T-helper 2 cell treated with Interferon-gamma antibody and Interleukin-4, amounts not matched to agents 5 μg/mL and 100 μg/mL, for 36 hours (primary cell): ENCODE measurements at places on chromosomes 2 and 18.

GRCh38 chr2:160247296-160248035 lies 47.4 kb upstream of the ITGB6 start:
- DNase-seq: no peak

DNA sequence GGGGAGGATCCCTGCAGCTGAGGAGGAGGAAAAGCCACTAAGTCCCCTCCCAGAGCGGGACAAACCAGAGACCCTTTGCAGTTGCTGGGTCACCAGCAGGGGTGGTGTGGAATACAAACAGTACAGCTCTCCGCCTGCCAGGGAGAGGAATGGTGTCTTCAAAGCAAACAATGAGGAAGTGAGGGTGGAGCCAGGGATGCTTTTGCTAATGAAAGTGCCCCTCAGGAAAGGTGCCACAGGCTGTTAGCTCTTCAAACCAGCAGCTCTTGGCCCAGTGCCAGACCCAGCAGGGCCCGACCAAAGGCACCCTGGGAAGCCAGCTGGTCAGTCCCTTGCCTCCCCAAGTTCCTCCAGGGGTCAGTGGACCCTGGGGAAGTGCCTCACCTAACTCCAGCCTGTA lies 102.8 kb downstream of the HIBCH start:
- DNase-seq: no peak

GRCh38 chr2:158402665-158403064 lies 53.9 kb downstream of the CCDC148 start:
- DNase-seq: no peak

GRCh38 chr18:54718408-54718773 lies 109.9 kb upstream of the RAB27B start:
- no peak for DNase-seq

DNA sequence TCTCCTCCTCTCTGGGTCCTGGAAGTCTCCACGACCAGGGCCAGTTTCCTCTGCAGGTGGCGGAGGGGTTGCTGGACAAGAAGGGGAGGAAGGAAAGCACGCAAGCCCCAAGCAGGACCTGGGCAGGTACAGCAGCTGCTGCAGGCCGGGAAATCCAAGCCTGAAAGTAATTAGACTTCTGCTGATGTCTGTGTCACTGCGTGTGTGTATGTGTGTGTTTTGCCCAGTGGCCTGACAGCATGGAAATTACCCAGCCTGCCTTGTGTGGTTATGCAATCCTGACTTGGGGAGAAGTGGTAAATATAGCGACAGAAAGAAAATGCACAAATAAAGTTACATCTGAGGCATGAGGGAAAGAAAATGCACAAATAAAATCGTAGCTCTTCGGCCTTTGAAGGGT lies 121.8 kb upstream of the ZBTB14 start:
- no peak for DNase-seq

DNA sequence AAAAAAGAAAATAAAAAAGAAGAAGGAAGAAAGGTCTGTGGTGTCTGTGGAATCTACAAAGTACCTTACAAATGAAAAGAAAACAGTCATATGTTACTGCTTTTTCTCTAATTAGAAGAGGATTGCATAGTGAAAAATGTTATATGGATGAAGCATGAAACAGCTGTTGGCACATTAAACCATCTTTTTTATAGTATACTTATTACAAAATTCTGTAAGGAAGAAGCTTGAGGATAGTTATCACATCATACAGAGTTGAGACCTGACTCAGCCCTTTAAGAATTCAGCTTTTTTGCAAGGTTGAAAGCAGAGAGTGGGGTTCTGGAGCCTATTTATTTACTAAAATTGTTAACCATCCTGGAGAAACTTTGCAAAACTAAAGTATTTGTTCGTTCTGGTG lies 222.7 kb downstream of the PHLPP1 start:
- no peak for DNase-seq

DNA sequence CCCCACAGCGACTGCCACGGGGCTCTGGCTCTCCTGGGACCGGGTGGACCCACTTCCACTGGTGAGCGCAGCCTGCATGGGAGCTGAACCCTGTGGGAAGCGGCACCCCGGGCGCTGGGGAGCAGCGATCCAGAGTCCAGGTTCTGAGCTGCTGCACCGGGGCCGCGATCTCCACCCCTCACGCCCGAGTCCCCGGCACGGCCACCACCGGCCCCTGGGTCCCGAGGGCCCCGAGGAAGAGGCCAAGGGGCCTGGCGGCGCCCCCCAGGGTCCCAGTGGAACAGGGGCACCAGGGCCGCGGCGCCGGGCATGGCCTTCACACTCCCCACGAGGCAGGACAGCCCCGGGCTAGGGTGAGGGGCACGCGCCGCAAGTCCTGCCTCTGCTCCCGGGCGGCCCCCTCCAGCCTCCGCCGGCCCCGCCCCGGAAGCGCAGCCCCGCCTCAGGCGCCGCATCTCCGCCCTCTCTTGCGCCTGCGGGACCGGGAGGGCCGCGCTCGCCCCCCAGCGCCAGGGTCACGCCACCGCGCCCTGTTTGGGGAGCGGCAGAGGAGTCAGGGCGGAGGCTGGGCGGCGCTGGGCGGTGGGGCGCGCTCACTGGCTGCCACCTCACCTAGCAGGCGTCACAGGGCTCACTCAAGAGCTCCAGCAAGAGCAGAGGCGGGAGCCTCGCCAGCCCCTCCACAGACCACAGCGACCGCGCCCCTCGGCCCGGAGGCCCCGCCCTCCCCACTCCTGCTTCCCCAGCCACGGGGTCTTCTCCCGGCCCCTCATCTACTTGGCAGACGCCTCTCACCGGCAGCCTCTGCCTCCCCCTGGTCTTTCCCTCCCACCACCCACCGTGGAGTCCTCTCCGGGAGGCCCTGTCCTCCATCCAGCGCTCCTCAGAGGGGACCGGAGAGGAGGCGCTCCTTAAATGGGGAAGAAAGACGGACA lies 26.8 kb downstream of the THAP4 start:
- peak; percentile 91 for DNase-seq

GRCh38 chr2:198611201-198611600 lies 806.8 kb downstream of the PLCL1 start:
- DNase-seq: no peak

- DNase-seq: no peak
These were observed 801.2 kb upstream of the PIK3C3 start for GRCh38 chr18:41153871-41154270.

- no peak for DNase-seq
These were observed 29.0 kb downstream of the KIF5C start for GRCh38 chr2:148903979-148904378.

GRCh38 chr2:237669628-237670392 lies 42.4 kb downstream of the LRRFIP1 start:
- no peak for DNase-seq

DNA sequence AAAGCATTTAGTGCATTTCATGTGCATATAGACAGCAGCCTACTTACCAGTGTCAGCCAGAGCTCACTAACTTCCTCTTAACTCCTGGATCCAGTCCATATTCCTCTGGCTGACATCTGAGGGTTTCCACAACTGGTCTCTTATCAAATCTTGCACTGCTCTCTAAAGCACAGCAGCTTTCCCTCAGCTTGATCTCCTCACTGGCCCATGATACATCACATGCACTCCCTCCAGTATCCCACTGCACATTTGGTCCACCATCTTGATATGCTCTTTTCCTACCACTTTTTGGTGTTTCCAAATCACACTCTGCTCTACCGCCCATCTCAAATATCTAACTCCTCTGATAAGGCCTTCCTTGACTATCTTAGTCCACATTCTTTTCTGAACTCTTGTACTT lies 105.0 kb upstream of the ZFP36L2 start:
- no peak for DNase-seq

- DNase-seq: no peak
These were observed 16.4 kb downstream of the MAP3K19 start for GRCh38 chr2:135030826-135031225.

DNA sequence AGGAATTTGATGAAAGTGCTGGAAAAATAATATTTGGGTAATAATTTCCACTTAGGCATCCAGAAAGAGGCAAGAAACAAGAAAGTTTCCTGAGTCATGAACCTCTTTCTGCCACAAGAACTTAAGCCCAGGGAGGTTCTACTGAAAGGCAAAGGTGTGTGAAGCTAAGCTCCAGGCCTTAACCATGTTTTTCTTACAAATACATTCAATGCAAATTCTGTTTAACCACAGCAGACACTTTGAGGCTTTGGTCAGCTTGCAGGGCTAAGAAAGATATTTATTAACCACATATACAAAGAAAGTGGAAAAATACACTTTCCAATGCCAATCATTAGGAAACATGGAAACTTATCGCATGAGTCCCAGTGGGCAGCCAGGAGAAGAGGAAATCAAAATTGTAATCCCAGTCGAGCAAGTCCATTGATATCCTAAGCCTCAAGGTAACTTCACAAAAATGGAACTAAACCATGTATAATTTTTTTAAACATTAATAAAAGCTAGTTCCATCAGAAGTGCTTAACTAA lies 68.3 kb downstream of the PIEZO2 start:
- DNase-seq: no peak
